ENCODE measurements at places on chromosomes 7 and 10.

- DNase-seq: no peak
These were observed 10.8 kb upstream of the NKX2-3 start for GRCh38 chr10:99521765-99522469.

- peak; percentile 65 for DNase-seq
These were observed 11.3 kb upstream of the HABP2 start for GRCh38 chr10:113541549-113541927.

GRCh38 chr10:1399431-1400100 is 337.8 kb downstream of the ADARB2 start:
- DNase-seq: peak; percentile 19

DNA sequence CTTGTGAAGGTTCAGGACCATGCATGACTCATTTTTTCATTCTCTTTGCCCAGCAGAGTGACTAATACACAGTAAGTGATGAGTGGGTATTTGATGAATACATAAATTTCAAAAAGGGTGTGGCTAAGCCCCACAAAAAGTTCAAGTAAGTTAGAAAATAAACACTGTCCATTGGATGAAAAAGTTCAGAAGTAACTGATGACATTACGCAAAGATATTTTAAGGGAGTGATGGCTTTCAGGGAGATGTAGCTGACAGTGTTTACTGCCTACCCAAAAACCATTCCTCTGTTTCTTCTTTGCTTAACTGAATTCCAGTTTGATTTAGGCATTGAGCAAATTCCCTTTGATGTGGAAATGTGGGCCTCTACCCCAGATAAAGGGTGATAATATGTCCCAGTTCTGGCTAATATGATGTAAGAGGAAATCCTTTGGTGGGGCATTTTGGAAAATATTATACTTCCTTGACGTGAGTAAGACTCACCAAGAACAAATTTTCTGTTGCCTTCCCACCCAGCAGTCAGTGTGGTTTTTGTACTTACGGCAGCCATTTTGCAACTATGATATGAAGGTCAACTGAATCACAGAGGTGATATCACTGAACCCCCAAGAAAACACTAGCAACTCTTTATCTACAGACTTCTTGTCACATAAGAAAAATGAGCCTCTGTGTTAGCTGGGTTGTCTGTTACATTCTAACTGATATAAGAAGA is 29.0 kb upstream of the EBLN1 start:
- no peak for DNase-seq

DNA sequence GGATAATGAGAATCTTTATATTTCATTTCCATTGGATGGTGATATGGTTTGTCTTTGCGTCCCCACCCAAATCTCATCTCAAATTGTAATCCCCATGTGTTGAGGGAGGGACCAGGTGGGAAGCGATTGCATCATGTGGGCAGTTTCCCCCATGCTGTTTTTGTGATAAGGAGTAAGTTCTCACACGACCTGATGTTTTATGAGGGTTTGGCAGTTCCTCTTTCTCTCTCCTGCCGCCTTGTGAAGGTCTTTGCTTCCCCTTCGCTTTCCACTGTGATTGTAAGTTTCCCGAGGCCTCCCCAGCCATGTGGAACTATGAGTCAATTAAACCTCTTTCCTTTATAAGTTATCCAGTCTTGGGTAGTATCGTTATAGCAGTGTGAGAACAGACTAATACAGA is 59.4 kb downstream of the MTPN start:
- no peak for DNase-seq

GRCh38 chr10:86642499-86642898 is 11.8 kb upstream of the OPN4 start:
- no peak for DNase-seq

- no peak for DNase-seq
These were observed 177.4 kb upstream of the PRR15 start for GRCh38 chr7:29386196-29386765.

- DNase-seq: no peak
These were observed 35.8 kb upstream of the DNMBP start for GRCh38 chr10:100045592-100045991.

- DNase-seq: no peak
These were observed 43.9 kb downstream of the HBP1 start for GRCh38 chr7:107212725-107213124.

DNA sequence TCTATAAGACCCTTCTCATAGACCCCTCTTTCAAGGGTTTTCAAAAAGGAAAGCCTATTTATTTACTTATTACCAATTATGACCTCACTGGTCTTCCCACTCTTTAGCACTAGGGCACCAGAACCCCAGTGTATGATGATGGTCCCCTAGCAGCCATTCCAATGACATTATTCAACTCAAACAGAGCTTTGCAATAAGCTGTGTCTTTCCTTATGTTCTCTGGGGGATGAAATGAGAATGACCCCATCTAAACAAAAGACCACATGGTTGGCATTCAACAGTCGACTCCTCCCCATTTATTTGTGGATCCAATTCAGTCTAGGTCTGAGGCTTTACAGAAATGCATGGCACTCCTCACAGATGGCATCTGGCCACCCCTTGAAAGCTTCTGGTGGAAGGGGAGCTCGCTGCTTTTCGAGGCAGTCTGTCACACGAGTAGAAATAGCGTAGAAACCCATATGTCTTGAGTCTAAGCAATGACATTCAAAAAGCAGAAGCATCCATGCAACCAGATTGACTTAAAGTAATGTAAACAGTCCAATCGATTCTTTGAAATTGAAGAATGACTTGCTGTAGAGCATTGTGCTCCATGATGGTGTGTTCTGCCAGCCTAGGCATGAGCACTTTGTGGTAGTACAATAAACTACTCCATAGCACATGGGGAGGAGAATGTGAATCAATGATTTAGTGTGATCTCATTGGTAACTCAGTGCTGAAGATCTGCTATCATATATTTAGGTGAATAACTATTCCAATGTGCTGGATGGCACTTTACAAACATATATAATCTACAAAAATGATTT is 29.8 kb downstream of the NRP1 start:
- no peak for DNase-seq

- no peak for DNase-seq
These were observed 304.7 kb downstream of the CDK14 start for GRCh38 chr7:90900628-90901356.

DNA sequence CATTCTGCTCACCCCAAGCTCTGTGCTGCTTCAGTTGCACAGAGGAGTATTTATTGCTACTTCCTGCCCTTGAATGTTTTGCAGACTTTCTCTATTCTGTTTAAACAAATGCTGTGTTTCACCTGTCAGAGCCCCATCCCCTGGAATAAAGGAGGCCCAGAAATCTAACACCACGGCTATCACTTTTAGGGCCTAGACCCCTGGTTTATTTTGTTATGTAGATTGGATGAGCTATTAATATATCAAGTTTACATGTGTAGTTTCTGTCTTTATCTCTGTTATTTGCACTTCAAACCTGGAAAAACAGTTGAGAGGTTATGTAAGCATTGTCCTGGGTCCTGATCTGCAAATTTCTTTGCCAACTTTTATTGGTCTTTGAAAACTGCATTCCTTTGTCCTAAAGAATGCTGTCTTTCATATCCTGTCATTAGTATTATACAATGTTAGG is 630.1 kb downstream of the PARD3 start:
- DNase-seq: no peak

DNA sequence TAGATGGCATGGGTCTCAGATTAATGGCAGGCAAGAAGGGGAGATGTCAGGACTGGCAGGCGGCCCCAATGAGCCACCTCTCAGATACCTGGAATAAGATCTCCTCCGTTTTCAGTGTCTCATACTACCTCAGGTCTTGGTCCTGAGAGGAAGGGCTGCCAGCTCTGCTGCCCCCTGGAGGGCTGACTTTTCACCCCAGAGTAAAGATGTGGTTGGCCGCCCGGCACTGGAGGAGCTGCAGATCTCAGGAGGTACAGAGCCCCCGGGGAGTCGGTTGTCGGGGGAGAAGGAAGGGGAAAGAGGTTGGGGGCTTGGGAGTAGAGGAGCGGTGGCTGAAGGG is 642 bp upstream of the COL13A1 start:
- DNase-seq: no peak

GRCh38 chr7:37191797-37192196 is 256.9 kb downstream of the ELMO1 start:
- DNase-seq: peak; percentile 57

- no peak for DNase-seq
These were observed 408.7 kb downstream of the PHTF2 start for GRCh38 chr7:78207269-78207668.

- no peak for DNase-seq
These were observed 452.4 kb upstream of the AKR1E2 start for GRCh38 chr10:4373612-4374011.

GRCh38 chr7:45435846-45436245 is 138.3 kb upstream of the ADCY1 start:
- no peak for DNase-seq

GRCh38 chr10:78502210-78502936 is 468.7 kb downstream of the RPS24 start:
- no peak for DNase-seq

DNA sequence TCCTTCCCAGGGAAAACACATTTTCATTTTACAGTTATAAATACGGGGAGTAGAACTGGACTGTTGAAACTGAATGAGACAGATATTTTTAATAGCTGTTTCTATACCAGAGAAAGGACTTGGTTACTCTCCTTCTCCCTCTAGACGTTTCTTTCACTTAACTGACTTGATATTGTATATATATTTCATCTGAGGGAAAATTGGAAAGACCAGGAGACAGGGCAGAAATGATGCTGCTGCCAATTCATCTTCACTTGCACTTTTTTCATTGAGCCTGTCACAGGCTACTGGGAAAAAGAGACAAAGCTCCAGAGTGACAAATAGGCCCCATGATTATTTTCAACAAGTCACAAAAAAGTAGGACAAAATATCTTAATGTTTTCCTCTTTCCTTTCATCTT is 636.0 kb upstream of the TPK1 start:
- no peak for DNase-seq

GRCh38 chr7:157635148-157635500 is 298.3 kb downstream of the DNAJB6 start:
- no peak for DNase-seq

DNA sequence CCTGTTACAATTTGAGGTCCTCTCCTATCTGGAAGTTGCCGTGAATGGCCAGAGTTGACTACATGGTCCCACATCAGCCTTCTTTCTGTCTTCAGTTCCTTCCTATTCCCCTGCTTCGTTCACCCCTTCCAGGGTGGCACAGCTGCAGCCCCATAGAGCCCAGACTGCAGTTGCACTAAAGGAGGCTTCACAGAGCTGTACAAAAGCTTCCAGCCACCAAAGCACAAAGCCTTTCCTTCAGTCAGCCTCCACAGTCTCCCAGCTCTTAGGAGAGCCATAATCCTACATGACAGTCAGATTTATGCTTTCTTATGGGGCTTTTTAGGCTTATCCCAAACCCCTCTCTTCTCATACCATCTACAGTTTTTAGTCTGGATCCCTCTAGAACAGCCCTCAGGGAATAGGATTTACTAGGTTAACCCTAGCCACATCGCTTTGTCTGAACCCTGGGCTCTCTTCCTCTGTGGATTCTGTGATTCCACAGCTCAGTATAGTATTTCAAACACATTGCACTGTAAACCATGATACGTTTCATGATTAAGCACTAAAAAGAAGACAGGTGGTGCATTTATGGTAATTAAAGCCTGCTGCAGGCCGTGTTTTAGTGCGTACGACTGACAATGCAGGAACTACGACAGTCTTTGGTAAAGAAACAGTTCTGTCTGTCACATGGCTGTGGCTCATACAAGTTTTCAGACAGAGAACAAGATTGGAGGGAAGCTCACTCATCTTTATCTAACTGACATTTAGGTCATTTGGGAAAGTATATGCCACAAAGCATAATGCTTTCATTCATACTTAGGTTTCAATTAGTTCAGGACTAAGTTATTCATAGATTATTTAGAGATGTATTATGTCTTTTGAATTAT is 208.3 kb upstream of the KMT2E start:
- no peak for DNase-seq

DNA sequence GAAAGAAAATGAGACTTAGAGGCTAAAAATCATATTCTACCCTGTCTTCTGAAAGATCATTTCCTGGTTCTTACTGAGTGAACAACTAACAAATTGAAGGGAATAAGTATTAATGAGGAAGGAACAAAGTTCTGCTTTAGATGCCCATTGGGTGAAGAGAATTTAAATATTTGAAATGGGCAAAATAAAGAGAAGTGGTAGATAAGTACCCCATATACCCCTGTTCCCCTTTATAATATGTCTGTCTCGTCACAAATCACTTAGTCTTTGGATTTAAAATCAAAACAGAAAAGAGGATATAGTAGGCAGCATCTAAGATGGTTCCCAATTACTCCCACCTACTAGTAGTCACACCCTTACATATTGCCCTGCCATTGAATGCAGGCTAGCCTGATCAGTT is 13.2 kb downstream of the TES start:
- no peak for DNase-seq

- no peak for DNase-seq
These were observed 310.4 kb downstream of the CAMK1D start for GRCh38 chr10:12659706-12660105.

DNA sequence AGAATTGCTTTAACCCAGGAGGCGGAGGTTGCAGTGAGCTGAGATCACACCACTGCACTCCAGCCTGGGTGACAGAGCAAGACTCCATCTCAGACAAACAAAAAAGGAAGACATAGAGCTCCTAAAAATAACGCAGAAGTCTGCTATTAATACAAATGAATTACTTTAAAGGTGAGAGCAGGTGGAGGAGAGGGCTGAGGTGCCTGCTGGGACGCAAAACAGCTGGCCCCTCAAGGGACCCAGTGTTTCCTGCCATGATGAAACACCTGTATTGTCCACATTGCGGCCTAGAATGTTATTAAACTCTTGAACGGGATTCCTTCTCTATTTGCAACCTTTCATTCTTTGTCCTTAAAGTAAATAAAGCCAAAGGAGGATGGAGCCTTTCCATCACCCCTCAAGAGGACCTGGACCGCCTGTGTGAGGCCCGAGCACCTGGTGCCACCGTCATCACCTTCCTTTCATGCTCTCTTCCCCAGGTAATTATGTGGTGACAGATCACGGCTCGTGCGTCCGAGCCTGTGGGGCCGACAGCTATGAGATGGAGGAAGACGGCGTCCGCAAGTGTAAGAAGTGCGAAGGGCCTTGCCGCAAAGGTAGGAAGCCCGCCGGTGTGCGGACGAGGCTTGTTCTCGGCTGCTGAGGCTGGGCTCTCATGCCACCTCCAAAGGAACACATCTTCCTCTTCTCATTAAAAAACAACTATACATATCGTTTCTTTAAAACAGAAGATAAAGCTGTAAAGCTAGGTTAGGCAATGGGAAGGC is 136.7 kb downstream of the EGFR start:
- DNase-seq: no peak

GRCh38 chr10:70343312-70343711 is 39.1 kb downstream of the LRRC20 start:
- DNase-seq: no peak

GRCh38 chr7:112981966-112982365 is 104.7 kb downstream of the GPR85 start:
- DNase-seq: no peak

- DNase-seq: no peak
These were observed 1358.9 kb upstream of the LRRTM3 start for GRCh38 chr10:65566906-65567305.

- peak; percentile 53 for DNase-seq
These were observed 1.1 kb downstream of the FUOM start for GRCh38 chr10:133356549-133357284.

- DNase-seq: peak; percentile 73
These were observed 107.0 kb upstream of the INSIG1 start for GRCh38 chr7:155190688-155191087.

GRCh38 chr10:117550599-117551329 is 8.2 kb downstream of the EMX2 start:
- DNase-seq: no peak

All from left lobe of liver (tissue), 2 donors.